ENCODE measurements at places on chromosomes 16 and 17.

GRCh38 chr16:53518550-53519416 lies 15.8 kb upstream of the AKTIP start:
- DNase-seq, result peak; percentile 68

DNA sequence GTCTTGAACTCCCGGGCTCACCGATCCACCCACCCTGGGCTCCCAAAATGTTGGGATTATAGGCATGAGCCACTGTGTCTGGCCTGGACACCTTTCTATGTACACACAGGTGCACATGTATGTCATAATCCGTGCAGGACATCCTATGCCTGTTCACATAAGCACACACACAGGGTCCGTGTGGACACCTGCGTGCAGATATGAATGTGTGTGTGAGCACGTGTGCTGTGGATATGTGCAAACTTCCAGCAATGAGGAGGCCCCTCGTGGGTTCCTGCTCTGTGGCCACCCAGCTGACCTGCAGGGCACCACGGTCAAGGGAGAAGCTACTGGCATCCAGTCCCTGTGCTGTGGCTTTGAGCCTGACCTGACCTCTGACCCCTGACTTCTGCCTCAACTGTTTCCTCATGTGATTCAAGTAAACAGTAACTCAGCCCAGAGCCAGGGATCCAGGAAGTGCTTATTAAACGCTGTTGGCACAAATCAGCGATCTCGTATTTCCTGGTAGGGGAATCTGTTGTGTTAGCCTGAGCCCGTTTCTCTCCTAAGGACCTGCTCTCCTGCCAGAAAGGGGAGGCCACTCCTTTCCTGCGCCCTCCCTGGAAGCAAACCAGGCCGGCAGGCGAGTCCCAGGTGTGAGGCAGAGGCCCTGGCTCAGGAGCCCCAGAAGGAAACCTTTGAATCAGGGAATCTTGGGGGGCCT lies 6.5 kb downstream of the CPNE7 start:
- no peak for DNase-seq

DNA sequence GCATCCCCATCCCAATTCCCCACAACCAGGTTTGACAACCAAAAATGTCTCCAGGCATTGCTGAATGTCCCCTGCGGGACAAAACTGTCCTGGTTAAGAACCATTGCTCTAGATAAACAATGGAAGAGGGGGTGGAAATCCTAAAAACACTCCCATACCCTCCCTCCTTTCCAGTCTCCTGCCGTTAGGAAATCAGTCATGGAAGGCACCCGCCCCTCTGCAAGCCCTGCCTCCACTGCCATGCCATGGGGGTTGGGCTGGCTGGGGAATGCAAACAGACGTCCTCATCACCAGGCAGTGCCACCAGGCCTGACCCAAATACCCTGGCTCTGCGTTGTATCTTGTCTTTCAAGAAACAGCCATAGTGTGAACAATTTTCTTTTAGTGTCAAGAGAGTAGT lies 57.5 kb downstream of the CYTH1 start:
- DNase-seq, result no peak

DNA sequence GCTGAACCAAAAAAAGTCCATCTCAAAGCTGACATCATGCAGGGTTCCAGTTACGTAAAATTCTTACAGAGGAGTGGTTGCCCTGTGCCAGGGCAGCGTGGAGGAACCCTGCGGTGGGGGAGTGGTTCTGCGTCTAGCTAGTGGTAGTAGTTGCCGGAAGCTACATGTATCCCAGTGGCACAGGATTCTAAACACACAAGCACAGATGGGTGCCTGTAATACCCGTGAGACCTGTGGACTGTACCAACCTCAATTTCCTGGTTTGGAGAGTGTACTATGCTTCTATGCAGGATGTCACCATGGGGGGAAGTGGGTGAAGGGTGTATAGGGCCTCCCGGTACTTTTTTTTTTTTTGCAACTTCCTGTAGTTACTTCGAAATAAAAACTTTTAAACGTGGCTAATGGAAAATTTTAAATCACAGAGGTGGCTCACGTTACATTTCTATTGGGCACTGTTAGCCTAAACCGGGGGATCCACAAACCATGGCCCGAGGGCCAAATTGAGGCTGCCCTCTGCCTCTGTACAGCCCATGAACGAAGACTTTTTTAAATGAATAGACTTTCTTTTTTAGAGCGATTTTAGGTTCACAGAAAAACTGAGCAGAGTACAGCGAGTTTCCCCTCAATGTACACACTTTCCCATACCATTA lies 38.5 kb downstream of the TBC1D16 start:
- DNase-seq, result peak; percentile 53

- DNase-seq, result no peak
These were observed 90.8 kb downstream of the DYNLRB2 start for GRCh38 chr16:80631581-80631980.

DNA sequence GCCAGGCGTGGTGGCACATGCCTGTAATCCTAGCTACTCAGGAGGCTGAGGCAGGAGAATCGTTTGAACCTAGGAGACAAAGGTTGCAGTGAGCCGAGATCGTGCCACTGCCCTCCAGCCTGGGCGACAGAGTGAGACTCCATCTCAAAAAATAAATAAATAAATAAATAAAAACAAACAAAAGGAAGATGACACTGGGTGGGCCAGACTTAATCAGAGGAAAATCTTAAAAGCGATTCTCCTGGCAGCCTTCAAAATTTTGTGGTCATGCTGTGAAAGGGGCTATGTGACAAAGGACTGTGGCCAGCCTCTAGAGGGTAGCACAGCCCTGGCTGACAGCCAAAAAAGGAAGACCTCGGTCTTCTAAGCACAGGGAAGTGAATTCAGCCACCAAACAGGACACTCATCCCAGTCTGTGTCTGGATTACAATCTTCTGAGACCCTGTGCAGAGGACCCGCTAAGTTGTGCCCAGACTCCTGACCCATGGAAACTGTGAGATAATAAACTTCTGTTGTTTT lies 391.1 kb downstream of the CNTNAP4 start:
- no peak for DNase-seq

GRCh38 chr16:53949715-53950410 lies 245.9 kb downstream of the FTO start:
- DNase-seq, result no peak

GRCh38 chr16:58121132-58121531 lies 8.0 kb downstream of the CFAP20 start:
- no peak for DNase-seq

DNA sequence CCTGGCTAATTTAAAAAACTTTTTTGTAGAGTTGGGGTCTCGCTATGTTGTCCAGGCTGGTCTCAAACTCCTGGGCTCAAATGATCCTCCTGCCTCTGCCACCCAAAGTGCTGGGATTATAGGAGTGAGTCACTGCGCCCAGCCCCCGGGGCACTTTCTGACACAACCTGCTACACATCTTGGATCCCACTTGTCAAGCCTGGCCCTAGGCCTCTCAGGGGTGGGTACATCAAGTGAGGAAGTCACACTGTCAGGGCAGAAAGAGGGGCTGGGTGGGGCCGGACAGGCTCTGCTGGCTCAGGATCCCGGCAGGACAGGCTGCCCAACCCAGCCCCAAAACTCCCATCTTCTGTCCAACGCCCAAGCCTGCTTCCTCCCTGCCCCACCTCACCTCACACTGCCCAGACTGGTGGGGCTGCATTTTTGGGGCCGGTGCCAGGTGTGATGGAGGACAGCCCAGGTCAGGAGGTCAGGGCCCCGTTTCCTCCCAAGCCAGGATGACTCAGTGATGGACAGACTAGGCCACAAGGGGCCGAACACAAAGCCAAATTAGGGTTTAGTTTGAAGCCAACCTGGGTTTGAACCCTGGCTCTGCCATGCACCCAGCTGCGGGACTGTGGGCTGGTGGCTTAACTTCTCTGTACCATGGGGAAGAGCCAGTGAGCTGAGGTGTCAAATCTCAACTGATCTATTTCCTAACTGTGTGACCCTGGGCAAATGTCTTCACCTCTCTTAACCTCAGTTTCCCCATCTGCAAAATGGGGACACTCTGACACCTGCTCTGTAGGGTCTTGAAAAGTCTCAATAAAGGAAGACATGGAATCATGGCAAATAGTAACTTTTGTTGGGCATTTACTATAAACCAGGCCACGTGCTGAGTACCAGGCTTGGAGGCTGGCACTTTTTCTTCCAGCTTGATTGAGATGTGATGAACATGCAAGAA lies 8.9 kb upstream of the PPL start:
- no peak for DNase-seq

GRCh38 chr17:43637563-43638323 lies 24.0 kb downstream of the MEOX1 start:
- DNase-seq, result no peak

DNA sequence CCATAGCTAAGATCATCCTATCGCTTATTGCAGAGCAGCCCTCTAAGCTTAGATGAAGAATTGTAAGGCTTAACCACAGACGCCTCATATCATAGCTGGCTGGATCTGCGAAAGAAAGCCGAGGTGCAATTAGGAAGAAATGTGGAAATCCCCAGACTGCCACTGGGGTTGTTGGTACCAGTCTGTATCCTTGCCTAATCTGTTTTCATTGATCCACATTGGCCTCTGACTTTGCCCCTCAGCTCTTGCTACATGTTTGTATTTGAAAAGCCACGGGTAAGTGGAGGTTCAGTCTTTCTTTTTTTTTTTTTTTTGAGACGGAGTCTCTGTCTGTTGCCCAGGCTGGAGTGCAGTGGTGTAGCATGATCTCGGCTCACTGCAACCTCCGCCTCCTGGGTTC lies 48.9 kb downstream of the TANGO6 start:
- no peak for DNase-seq

DNA sequence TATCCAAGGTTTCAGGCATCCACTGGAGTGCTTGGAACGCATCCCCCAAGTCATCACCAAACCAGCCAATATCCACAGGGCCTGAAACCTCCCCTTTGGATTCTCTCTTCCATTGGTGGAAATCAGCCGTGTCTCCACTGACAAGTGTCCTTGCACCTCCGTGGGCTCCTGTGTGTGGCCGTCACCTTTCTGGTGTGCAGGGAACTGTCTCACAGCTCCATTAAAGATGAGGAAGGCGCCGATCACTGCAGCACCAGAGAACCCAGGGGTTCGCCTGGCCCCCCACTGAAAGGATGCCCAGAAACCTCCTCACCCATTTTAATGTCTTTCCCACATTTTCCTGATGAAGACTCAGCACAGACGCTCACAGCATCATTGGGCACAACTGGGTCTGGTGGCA lies 17.8 kb upstream of the METRNL start:
- no peak for DNase-seq

DNA sequence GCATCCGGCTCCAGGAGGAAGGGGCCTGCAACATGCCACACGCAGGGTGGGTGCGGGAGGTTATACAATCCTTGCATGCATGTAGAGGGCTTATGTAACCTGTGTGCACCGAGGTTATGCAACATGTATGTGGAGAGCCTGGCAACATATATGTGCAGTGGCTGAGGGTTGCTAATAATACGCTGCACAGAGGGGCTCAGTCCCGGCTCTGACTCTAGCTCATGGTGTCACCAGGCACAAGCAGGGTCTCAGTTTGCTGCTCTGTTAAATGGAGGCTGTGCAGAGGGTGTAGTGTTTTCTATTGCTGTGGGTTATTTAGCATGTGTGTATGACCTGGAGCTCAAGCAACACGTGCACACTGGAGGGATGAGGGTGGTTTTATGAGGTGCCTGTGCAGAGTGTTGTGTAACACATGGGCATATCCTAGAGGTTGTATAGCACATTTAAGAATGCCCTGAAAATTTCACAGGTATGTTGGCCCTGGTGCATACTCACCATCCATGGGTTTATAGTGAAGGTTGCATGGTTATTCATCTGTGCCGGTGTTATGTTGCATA lies 13.3 kb downstream of the THRA start:
- no peak for DNase-seq

DNA sequence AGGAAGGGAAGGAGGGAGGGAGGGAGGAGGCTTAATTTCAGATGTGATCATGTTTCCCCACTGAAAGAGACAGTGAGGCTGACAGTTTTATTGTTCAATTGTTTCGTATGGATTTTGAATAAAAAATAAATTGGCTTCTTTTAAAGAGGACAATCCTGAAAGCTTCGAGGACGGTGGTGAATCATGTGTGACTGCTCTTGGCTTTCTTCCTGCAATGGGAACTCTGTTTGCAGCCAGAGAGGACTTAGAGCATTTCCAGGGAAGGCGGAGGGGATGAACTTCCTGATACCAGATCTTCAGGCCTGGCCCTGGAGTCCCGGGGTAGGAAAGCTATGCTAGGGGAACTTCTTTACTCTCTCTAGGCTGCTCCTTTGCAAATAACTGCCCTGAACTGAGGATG lies 72.8 kb upstream of the C16orf82 start:
- no peak for DNase-seq

GRCh38 chr16:12436201-12436657 lies 367.5 kb downstream of the CPPED1 start:
- DNase-seq, result no peak

GRCh38 chr17:493666-494065 lies 141.1 kb upstream of the RPH3AL start:
- DNase-seq, result no peak

DNA sequence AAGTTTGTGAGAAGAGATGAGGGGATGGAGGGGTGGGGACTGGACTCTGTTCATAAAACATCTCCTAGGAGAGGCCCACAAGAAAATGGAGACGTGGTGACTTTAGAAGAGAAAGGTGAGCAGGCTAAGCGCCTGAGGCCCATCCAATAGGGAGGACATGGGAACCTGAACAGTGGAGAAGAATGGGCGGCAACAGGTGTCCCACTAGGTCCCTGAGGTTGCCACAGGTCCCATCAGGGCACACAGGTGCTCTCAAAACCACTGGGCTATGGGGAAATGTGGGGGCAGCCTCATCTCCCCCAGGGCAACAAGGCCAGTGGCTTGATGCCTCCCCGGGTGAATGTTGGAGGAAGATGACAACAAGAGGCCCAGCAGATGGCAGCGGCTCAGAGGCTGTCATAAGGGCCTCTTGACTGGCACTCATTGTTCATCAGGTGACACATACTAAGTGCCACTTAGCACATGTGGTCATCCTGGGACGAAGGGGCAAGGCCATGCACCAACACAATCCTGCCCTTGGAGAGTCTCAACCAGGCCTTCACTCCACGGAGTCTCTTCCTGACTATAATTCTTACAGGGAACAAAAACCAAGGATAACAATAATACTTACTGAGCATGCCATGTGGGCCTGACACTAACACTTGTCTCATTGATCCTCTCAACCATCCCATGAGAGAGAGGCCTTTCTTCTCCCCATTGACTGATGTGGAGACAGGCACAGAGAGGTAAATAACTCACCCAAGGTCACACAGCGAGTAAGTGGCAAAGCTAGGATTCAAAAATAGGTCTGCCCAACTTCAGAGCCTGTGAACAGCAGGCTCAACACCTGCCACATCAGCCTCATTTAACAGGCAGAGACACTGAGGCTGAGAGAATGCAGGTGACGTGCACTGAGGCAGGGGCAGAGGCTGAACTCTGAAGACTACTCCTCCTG lies 38.0 kb downstream of the CUEDC1 start:
- no peak for DNase-seq

- DNase-seq, result no peak
These were observed 11.0 kb upstream of the KRT17 start for GRCh38 chr17:41635121-41636097.

All from activated CD4-positive, CD25-positive, alpha-beta regulatory T cell treated with anti-CD3 and anti-CD28 coated beads, Interleukin-2, amount 50 U/mL, for 72 hours (primary cell).